Endothelial cell of umbilical vein (primary cell): ENCODE measurements at places on chromosomes 11 and 22. TPM values are rescaled to one million over a fixed set of nuclear protein-coding genes. Genes with fewer than 3 reads are reported as not detected.

Gene ELMOD1
- polyA plus RNA-seq, result 0.80 and 1.6 TPM in 2 replicates

Gene APLNR
- polyA plus RNA-seq, result 0.03 and 0.04 TPM in 2 replicates

Gene TBX10
- not detected in 2 replicates for polyA plus RNA-seq

Gene MS4A12
- polyA plus RNA-seq, result not detected in 2 replicates

Gene GNG3
- not detected in 2 replicates for polyA plus RNA-seq

Gene SHANK2
- polyA plus RNA-seq, result not detected in 2 replicates

Gene OR52E8
- not detected in 2 replicates for polyA plus RNA-seq

Gene KIRREL3
- polyA plus RNA-seq, result not detected in 2 replicates

Gene CASP12
- polyA plus RNA-seq, result 1.4 and 1.5 TPM in 2 replicates

Gene NDUFC2
- 318 and 375 TPM in 2 replicates for polyA plus RNA-seq

Gene GRIA4
- polyA plus RNA-seq, result not detected in 2 replicates

Gene SCARF2
- polyA plus RNA-seq, result 15.7 and 19.7 TPM in 2 replicates

Gene PIH1D2
- 0.49 and 0.51 TPM in 2 replicates for polyA plus RNA-seq

Gene CCDC89
- not detected in 2 replicates for polyA plus RNA-seq

Gene RFPL3
- polyA plus RNA-seq, result not detected in 2 replicates

Gene HRAS
- polyA plus RNA-seq, result 105 and 109 TPM in 2 replicates

Gene USH1C
- polyA plus RNA-seq, result not detected in 2 replicates

Gene SMC1B
- polyA plus RNA-seq, result not detected in 2 replicates

Gene GGTLC2
- polyA plus RNA-seq, result not detected in 2 replicates
